ENCODE measurements at places on chromosomes 1 and 21.

GRCh38 chr1:153422450-153423068, 6.2 kb downstream of the S100A7A start:
- peak; percentile 72 for DNase-seq

DNA sequence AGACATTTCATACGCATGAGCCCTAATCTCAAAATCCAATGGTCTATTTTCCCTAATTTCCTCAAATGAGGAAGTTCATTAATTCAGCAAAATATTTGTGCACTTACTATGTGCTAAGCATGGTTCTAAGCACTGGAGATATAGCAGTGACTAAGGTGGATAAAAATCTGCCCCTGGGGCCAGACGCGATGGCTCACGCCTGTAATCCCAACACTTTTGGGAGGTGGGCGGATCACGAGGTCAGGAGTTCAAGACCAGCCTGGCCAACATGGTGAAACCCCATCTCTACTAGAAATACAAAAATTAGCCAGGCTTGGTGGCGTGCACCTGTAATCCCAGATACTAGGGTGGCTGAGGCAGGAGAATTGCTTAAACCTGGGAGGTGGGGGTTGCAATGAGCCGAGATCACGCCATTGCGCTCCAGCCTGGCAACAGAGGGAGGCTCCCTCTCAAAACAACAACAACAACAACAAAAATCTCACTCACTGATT, 4.3 kb upstream of the MIIP start:
- no peak for DNase-seq

DNA sequence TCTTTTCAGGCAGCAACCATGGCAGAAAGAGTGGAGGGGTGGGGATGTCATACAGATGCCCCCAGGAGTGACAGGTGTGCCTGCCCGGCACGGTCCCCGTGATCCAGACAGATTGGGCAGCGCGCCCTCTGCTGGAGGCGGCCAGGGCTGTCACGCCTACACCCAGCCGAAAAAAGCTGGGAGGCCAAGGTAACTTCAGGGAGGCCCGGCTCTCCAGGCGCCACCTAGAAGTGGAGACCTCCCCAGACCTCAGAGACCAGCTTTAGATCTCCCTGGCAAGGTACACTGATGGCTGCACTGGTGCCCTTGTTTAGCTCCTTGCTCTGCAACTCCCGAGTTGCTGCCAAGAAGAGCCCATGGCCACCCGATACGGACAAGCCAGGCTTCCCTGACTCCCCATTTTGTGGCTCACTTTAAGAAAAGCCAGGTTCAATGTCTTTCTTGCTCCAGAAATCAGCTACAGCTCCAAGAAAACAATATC, 6.6 kb downstream of the GOLT1A start:
- DNase-seq = peak; percentile 88

DNA sequence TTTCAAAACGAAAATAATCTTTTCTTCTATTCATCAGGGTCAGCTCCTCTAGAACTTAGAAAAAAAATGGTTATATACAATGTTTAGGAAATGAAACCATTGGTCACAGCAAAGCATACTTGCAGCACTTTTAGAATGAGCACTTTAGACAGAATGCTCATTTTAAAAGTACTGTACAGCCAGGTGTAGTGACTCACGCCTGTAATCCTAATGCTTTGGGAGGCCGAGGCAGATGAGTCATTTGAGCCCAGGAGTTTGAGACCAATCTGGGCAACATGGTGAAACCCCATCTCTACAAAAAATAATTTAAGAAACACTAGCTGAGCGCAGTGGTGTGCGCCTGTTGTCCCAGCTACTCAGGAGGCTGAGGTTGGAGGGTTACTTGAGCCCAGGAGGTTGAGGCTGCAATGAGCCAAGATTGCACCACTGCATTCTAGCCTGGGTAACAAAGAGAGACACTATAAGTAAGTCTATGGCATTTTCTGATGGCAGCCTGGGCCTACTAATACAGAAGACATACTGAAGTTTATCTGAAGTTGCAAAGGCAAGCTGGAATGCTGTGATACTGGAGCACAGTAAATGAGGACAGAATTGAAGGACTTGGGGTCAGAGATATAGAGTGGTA, 48.9 kb upstream of the ZNF326 start:
- DNase-seq = peak; percentile 28

- no peak for DNase-seq
Measured at GRCh38 chr1:209375671-209376365, 207.7 kb upstream of the CAMK1G start.

GRCh38 chr21:35507181-35507759, 458.2 kb upstream of the RUNX1 start:
- DNase-seq = no peak

DNA sequence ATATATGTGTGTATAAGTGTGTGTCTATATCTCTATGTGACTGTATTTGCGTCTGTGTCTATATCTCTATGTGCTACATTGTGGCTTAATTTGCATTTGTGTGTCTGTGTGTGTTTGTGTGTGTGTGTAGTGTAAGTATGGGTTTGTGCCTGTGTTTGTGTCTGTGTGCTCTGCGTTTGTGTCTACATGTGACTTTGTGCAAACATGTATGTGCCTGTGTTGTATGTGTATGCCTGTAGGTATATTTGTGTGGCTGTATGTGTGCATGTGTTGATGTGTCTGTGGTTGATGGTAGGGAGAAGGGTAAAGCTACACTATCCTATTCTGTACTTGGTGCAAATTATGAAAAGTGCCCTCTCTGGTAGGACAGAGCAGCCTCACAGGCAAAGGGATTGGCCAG, 7.3 kb upstream of the FGGY start:
- DNase-seq = no peak
